ENCODE measurements at places on chromosomes 3 and 15.

GRCh38 chr3:30349507-30349906, 256.9 kb upstream of the TGFBR2 start:
- DNase-seq: no peak

DNA sequence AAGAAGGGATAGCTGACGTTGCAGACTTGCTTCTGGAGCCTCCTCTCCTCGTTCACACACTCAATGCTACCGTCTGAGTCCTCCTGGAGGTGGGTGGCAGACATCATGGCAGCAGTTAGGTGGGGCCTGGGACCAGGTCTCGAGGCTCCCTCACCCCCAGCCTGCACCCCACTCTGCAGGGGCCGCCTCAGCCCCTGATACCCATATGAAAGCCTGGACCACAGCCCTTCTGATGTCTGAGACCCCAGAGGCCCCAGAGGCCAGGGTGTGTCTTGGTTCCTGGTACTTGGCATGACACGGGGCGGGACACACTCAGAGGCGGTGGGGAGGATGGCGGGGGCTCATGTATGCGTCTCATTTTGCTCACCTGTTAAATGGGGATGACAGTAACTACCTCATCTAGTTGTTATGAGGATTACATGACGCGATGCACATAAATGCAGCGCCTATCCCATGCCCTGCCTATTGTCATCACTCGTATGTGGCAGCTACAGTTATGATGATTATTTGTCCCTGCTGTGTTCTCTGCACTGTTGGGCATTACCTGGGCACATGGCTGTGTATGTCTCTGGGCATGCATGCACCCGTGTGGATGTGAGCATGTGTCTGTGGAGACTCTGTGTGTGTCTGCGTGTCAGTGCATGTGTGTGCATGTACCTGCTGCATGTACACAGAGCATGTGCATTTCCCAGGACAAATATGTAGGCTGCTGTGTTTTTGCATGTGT, 39.9 kb downstream of the FEM1B start:
- DNase-seq: no peak

DNA sequence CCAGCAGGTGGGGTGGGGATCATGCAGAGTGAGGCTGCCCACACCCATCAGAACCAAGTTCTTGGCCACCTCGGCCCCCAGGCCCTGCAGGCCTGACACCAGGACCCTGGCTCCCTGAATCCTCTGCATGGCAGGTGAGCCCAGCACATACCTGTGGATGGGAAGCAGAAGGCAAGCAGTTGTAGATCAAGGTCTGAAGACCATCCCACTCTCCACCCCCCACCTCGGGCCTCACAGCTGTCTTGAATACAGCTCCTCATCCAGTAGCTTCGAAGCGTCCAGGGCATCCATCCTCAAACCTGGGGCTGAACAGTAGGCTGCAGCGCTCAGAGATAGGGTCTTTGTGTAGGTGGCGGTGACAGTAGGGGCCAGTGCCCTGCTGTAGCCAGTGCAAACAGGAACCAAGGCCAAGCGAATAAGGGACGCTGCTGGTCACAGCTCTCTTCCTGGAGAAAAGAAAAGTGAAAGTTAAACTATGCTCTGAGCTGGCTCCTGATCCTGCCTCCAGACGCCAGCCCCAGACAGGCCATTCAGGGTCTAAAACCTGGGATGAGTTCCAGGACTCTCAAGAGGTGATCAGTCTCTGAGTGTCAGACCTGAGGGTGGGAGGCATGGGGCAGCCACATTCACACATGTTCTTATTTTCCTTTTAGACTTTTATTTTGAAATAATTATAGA, at the start of gene UBA7:
TSS of gene UBA7 (minus strand) at position 457 of the 678 bp plus-strand sequence. CDS start at position 291, 166 bp downstream.
- DNase-seq: no peak

DNA sequence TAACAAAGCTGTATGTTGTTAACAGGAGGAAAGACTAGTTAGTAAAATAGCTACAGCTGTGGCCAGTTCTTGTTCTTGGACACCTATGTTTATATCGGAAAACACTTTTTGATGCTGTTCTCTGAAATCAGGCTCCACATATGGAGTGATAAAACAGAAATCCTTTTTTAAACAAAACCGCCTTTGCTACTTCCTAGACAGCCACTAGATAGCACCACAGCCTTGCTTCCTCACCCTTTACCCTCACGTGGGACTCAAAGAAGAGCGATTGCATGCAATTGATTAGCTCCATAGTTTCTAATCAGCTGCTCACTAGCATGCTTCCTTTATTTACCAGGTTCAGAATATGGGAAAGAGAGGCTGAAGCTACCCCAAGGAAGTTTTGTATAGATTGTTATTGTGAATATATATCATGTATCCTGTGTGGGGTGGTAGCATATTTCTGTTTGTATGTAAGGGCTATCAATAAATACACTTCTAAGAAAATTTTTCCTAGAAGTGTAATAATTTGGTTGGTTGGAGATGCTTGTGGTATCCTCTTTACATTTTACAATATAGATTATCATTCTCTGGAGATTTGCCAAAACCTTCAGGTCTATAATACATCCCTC, 4.3 kb upstream of the MTFMT start:
- peak; percentile 66 for DNase-seq

DNA sequence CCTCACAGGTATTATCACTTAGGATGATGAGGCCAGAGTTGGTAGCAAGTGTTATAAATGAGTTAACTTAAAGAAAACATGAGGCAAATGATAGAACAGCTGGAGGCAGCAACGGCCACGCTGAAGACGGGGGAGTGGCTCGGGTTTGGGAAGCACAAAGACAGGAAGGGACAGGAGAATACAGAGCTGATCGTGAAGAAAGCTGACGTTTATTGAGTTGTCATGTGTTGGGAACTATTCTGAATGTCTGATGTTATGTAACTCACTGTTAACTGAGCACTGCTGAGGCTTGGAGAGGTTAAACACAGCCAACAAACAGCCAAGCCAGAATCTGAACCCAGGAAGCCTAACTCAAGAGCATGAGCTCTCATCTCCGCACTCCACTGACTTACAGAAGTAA, 42.3 kb downstream of the FGD5 start:
- DNase-seq: no peak

- DNase-seq: no peak
These were observed at the start of gene BCL2A1 for GRCh38 chr15:79970624-79971434. BCL2A1 (minus strand) TSS chr15:79971196; CDS start chr15:79971119, 77 bp downstream.

- no peak for DNase-seq
These were observed 25.8 kb upstream of the PRICKLE2 start for GRCh38 chr3:64251019-64251418.

DNA sequence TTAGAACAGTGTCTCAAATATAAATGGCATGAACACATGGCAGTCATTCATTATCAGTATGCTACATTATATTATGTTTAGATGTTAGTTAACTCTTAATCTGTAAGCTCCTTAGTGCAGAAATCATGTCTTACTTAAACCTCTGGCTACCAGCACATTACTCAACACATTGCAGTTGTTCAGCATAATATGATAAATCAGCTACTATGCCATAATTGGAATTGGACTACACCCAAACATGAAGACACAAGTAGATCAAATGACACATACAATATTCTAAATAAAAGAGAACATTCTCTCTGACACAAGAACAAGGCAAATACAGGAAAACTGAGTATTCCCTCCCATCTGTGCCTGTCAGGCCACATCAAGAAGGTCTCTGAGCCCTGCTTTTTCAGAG, 116.1 kb downstream of the PCCB start:
- no peak for DNase-seq

- DNase-seq: no peak
These were observed 14.8 kb upstream of the RBP2 start for GRCh38 chr3:139491027-139491700.

DNA sequence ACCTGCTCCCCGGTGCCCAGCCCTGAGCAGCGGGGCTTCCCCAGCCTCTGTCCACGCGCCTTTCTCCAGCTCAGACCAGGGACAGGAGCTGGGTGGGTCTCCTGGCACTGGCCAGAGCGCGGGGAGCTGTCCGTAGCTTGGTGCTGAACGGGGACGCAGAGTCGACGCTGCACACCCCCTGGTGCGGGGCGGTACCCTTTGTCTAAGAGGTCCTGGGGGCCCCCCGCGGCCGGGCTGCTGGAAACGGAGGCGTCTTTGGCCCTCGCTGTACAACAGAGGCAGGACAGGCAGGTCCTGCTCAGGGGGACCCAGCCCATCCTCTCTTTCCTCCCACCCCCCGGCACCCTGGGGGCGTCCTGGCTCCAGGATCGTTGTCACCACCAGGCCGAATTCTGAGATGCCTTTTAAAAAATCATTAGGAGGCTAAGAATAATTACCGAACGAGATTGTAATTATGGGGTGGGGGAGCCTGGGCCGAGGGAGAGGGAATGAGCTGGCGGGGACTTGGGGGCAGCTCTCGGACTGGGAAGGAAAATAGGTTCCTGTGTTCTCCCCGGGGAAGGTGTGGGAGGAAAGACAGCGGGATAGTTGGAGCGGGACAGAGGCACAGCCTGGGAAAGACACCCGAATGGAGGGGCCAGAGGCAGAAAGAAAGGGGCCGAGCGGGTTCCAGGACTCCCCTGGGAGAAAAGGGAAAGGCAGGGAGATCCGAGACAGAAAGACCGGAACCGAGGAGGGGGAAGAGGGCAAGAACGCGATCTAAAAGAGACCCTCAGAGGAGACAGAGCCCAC, 4.1 kb upstream of the SKOR1 start:
- no peak for DNase-seq

DNA sequence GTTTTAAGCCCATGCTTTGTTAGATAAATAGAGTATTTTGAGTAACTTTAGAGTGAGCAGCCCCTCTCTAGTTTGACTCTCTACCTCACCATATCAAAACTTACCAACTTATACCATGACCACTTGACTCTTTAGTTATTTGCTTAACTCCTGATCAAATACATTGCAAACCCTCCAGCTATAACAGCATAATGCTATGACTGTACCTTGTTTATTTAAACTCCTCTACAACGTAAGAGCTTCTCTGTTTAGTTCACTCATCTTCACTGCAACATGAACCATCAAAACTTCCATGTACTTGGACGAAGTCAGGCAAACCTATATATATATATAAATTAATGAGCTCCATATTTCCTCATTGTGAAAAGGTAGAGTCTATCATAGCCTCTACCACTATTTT, 218.2 kb downstream of the DPH6 start:
- DNase-seq: no peak

DNA sequence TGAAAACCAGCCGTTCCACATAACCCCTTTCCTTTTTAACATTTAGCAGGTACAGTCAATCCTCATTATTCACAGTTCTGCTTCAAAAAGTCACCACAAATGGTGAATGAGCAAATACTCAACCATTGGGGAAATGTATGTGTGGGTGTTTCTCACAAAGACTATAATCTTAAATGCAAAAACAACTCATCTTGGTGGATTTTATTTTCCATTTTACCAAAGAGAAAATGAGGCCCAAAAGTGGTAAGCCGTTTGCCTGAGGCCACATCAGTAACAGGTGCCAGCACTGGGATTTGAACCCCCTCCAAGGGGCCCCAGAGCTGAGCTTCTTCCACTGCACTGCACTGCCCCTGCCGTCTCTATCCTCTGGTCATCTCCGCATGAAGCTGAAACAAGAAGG, 208.8 kb downstream of the OSBPL10 start:
- DNase-seq: no peak

GRCh38 chr3:134212967-134213665, 37.5 kb downstream of the RYK start:
- peak; percentile 67 for DNase-seq

Data from CD4-positive, CD25-positive, alpha-beta regulatory T cell (primary cell).